ENCODE measurements at places on chromosomes 12 and 14. TPM values are rescaled to one million over a fixed set of nuclear protein-coding genes. Genes with fewer than 3 reads are reported as not detected.

DNA sequence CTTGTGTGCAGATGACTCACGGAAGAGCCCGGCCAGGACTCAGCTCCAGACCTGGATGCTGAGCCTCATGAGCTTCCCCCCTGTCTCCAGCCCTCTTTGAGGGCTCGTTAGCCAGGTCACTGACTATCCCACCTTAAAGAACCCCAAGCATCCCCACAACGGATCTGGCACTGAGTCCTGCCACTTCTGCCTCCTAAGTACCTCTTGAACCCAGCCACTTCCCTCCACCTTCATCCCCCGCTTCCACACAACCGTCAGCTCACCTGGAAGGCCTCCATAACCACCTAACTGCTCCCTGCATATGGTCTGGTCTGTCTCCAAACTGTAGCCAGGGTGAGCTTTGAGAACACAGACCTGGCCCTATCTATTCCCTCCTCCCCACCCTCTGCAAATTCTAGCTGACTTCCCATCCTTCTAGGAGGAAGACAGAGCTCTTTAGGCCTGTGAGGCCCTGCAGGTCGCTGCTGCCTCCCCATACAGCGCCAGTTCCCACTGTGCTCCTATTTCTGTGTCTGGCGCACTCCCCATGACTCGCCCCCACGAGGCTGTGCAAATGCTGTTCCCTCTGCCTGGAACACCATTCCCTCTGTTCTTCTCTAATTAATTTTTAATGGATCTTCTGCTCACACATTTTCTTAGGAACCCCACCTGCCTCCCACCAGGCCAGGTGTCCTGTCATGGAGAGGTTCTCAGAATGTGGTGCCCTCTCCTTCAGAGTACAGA, 2.9 kb upstream of the HSP90AA1 start:
- H3K27ac ChIP-seq: no peak overlapping the region
- no peak overlapping the region for H3K4me3 ChIP-seq
- no peaks in the 10 kb centered on the region for H3K27me3 ChIP-seq
- DNase-seq: no peak
- peaks cover 28% of the 10 kb centered on the region for H3K4me1 ChIP-seq

DNA sequence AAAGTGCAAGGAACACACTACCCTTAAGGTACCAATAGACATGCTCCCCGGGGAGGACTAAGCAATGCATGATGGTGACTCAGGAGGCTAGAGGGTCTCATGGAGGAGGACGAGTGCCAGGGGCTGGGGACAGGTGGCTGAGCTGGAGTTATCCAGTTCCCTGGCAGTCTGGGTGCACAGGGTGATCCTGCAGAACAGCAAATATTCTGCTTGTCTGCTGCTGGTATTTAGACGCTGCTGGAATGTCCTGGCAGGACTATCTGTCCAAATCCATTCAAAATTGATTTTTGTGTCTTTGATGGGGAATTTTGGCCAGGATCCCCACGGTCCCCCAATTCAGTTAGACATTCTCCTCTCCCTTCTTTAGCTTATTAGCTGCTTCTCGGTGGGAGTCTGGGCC, 138.7 kb downstream of the C12orf75 start:
- no peak overlapping the region for H3K4me3 ChIP-seq
- H3K36me3 ChIP-seq: no peaks in the 10 kb centered on the region
- H3K4me1 ChIP-seq: no peaks in the 10 kb centered on the region
- H3K27me3 ChIP-seq: no peaks in the 10 kb centered on the region
- no peak overlapping the region for H3K27ac ChIP-seq

GRCh38 chr14:75249251-75249957, 29.2 kb upstream of the FOS start:
- peak; percentile 82 for DNase-seq
- H3K4me3 ChIP-seq: peak overlapping the region; percentile 37
- no peaks in the 10 kb centered on the region for H3K36me3 ChIP-seq
- H3K27ac ChIP-seq: peak overlapping the region; percentile 67
- H3K27me3 ChIP-seq: no peaks in the 10 kb centered on the region

Gene BAZ2A
- total RNA-seq: 89.1 TPM
